ENCODE measurements at places on chromosomes 12 and 14.
A peak's percentile ranks its signal among the peaks of the same experiment; 100 is the strongest.

GRCh38 chr14:98956661-98957060 is 315.3 kb downstream of the BCL11B start:
- no peak for DNase-seq

- no peak for DNase-seq
These were observed 3.8 kb downstream of the ENDOU start for GRCh38 chr12:47721431-47721973.

GRCh38 chr12:130491421-130492357 is 154.0 kb downstream of the PIWIL1 start:
- no peak for DNase-seq

- DNase-seq = peak; percentile 63
These were observed 1098.7 kb downstream of the BCL11B start for GRCh38 chr14:98173305-98173704.

DNA sequence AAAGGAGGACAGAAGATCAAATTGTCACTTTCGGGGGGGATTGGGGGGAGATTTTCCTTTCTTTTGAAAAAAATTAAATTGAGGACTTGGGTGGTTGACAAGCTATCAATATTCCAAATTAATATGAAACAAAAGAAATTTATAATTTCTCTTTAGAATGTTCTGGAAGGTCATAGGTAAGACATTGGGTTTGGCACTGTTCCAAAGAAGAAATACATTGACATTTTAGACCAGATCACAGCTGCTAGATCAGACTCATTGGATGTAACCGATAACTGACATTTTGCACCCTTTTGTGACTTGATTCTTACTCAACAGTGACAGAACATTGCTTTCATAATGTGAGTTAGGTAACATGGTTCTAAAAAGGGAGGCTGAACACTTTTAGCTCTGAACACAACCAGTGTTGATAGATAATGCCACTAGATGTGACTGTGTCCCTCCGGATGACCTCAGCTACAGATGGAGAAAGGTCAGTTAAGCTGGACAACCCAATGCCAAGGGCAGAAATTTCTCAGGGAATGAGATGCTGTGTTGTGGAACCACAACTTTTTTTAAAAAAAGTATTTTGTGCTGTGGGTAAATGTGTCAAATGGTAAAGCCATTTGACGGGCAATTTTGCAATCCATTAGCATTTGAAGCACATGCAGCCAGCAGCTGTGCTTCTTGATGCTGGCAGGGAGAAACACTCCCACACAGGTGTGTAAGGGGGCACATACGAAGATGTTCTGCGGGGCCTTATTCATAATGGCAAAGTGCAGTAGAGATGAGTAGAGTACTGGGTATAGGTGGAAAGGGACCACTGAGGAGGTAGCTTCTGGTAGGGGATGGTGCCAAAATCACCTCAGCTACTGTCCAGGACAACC is 62.9 kb downstream of the RFX4 start:
- DNase-seq = no peak

DNA sequence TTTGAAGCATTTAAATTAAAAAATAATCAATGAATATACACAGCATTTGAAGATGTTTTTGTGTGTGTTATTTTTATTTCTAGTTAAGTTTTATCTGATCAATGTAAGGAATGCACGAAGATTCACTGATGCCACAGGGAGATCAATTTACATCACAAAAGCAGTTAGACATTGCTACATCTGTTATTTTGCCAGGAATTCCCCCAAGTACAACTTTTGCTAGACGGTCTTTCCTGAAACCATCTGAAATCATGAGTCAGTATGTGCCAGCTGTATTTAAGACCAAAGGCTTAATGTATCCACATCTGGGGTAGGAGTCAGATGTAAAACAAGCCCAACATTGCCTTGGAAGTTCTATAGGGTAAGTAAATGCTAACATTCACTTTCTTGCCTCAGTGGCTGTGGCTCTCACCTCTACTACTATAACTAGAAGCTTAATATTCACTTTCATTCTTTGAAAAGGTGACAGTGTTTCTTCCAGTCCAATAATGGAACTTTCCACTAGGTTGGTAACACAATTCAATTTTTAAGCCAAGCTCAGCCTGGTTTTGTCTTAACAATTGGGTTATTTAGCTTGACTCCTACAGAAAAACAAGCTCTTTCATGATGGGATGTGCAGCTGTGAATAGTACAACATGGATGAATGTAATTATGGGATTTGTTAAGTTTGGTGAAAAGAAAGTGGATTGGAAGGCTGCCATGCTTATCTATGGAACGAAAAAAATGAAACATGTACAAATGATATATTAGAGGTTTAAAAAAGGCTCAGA is 385.4 kb upstream of the TMEM132C start:
- no peak for DNase-seq

DNA sequence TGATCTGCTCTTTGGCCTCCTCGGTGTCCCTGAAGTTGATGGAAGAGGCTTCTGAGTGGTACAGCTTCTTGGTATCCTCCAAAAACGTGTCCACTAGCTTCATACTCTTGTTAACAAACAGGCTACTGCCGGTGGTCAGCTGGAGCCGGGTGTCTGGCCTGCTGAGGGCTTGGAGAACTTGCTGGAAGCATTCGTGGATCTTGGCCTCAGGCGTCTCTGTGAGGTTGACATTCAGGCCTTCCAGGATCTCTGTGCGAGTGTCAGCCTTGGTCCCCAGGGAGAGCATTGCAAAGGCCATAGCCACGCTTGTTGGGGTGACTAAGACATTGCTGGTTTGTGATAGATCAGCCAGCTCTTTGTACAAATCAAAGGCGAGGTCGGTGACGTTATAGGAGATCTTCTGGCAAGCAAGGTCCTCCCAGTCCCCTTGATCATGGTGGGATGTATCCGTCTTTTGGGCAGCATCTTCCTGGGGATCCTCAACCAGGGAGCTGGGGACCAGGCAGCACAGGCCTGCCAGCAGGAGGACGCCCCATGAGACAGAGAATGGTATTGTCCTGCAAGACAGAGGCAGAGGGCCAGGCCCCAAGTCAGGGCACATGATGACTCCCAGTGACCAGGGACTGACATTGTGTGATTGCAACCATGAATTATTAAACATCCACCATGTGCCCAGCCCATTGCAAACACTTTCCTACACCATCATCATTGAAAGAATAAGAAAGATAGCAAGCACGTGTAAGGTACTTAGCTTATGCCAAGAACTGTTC is 22.1 kb downstream of the SERPINA1 start:
- DNase-seq = no peak

- DNase-seq = no peak
These were observed 353.7 kb downstream of the APAF1 start for GRCh38 chr12:98998697-98999299.

GRCh38 chr12:89169321-89169720 is 183.0 kb downstream of the DUSP6 start:
- no peak for DNase-seq

GRCh38 chr12:132954471-132955048 is 1.5 kb downstream of the ZNF605 start:
- no peak for DNase-seq
